ENCODE measurements at places on chromosomes 2 and 18.

DNA sequence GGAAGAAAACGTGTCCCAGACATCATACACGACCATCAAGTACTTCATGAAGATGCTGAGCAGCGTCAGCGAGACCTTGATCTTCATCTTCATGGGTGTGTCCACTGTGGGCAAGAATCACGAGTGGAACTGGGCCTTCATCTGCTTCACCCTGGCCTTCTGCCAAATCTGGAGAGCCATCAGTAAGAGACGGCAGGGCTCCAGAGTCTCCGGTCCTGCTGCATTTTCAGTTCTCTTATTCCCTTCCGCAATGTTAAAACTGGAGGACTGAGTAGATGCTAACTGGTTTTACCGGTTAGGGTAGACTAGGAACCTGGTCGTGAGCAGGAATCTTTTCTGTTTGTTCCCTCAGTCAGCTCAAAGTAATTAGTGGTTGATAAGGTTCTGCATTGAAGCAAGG is 32.3 kb downstream of the SLC9A4 start:
- no peak for DNase-seq

GRCh38 chr18:61602836-61603235 is 269.6 kb downstream of the CDH20 start:
- DNase-seq, result no peak

DNA sequence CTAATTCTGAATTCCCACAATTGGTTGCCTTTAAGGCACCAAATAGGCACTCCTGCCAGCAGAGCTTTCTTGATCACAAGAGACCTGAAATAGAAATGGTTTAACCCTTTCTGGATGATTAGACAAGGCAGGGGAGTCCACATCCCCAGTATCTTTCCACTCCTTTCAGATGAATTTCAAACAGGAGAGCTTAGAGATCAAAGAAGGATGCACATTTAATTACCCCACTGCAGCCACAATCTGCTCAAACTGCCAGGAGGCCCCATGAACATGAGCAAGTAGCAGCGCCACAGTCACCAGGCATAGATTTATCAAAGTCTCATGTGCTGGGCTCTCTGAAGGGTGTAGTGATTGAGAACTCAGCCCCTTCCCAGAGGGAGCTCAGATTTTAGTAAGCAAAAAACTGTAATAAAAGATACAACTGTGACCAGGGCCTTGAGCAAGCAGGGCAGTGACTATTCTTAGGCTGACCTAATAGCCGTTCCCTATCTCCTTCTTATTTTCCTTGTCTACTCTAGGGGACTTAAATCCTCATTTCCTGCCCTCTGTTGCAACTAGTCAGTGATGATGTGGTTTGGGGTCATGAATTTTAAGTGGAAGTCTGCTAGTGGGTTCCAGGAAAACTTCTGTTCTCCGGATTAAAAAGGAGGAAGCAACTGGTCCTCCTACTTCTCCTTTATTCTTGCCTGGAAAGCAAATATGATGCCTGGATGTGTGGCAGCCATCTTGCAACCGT is 53.7 kb downstream of the SLC4A3 start:
- no peak for DNase-seq

DNA sequence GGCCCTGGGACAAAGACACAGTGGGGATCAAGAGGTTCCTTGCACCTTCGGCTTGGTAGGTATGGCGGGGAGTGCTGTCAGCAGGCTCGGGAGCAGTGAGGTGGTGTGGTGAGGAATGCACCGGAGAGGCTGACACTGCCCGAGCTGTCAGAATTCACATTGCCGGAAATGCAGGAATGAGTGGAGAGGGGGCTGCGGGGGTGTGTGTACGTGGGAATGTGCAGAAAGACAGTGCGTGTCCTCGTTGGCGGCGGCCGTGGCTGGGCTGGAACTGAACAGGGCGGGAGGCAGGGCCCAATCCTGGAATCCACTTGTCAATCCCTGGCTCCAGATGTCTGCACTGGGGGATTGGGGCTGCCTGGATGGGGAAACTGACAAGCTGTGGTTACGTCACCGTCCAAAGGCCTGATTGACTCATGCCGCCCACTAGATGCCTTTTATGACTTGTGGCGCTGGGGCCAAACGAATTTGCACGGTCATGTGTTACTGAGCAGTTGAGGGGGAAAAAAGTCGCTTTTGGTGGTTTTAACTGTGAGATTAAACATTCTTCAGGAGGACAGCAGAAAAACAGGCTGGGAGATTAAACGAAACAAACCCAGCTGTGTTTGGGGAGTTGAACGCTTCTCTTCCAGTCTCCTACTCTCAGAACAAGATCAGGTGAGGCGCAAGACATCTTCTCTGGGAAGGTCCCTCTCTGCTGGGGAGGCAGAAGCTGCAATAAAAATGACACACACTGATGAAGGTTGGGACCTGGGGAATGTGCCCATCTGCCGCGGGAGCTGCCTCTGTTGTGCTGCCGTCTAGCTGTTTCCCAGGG is 189.4 kb upstream of the GLI2 start:
- no peak for DNase-seq

GRCh38 chr18:54880395-54881105 is 52.3 kb downstream of the RAB27B start:
- no peak for DNase-seq

- DNase-seq, result no peak
Observed at GRCh38 chr2:11433822-11434221, 32.1 kb downstream of the E2F6 start.

GRCh38 chr2:147204102-147204501 is 640.7 kb upstream of the ACVR2A start:
- no peak for DNase-seq

- no peak for DNase-seq
Observed at GRCh38 chr2:131022731-131023130, 70.5 kb downstream of the FAM168B start.

- DNase-seq, result no peak
Observed at GRCh38 chr2:174967691-174968260, 37.4 kb downstream of the CHN1 start.

- no peak for DNase-seq
Observed at GRCh38 chr2:20504174-20504573, 57.3 kb downstream of the RHOB start.

DNA sequence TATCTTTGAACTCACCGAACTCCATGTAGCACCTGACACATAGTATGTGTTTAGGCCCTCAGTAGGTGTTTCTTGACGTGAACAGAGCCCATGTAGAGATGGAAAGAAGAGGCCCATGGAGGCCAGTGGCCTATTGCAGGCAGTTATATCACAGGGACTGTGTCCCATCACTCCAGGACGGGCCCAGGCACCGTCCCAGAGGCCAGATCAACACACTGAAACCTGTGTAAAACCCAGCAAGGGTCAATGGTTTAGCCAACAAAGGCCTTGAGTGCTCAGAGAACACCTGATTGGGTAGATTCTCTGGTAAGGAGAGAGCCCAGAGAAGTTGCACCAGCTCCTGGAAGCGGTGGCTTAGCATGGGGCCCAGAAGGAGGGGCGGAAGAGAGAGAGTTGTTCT is 82.8 kb downstream of the INHBB start:
- DNase-seq, result no peak

Data from stimulated activated CD8-positive, alpha-beta memory T cell treated with anti-CD3 and anti-CD28 coated beads, Interleukin-15, amount 100 ng/mL, for 4 hours (primary cell).